Adrenal gland (tissue), 19 donors: ENCODE measurements at places on chromosomes 5 and 9. TPM values are rescaled to one million over a fixed set of nuclear protein-coding genes. Genes with fewer than 3 reads are reported as not detected.

The OTULINL gene
- 9.3 TPM for total RNA-seq

The TSSK1B gene
- not detected for total RNA-seq

The PTPRD gene
- total RNA-seq: 0.87 TPM

The SPINK6 gene
- total RNA-seq: not detected

DNA sequence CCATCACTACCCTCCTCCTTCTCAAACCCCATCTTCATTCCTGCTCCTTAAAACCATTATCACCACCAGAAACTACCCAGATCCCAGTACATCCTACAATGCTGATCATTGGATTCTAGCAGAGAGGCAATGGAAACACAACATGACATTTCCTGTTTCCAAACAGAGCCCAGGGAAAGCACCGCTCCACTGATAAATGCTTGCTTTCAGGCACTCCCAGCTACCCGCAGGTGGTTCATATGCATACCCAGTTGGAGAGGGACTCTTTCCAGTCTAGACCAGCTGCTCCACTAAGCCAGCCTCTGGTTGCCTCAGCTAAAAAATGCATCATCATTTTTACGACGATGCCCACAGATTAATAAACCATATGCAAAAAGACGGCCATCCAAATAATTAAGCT lies 39.2 kb upstream of the ACO1 start:
- no peak for DNase-seq
- H3K4me1 ChIP-seq: no peaks in the 10 kb centered on the region
- no peaks in the 10 kb centered on the region for H3K36me3 ChIP-seq

- no peaks in the 10 kb centered on the region for H3K4me1 ChIP-seq
- H3K4me3 ChIP-seq: no peak overlapping the region
- no peaks in the 10 kb centered on the region for H3K36me3 ChIP-seq
- DNase-seq: no peak
Observed at GRCh38 chr5:31355337-31355736, 161.9 kb downstream of the CDH6 start.
